ENCODE measurements at places on chromosomes 1 and 21. TPM values are rescaled to one million over a fixed set of nuclear protein-coding genes. Genes with fewer than 3 reads are reported as not detected.

KRTAP11-1 gene
- polyA plus RNA-seq, result not detected

DCST1 gene
- not detected for polyA plus RNA-seq

OR2M4 gene
- polyA plus RNA-seq, result not detected

SFT2D2 gene
- 13.2 TPM for polyA plus RNA-seq

BSND gene
- polyA plus RNA-seq, result not detected

SETDB1 gene
- polyA plus RNA-seq, result 29.9 TPM

SPRR2A gene
- polyA plus RNA-seq, result not detected

OR2T33 gene
- 0.07 TPM for polyA plus RNA-seq

KPRP gene
- polyA plus RNA-seq, result not detected

DNA sequence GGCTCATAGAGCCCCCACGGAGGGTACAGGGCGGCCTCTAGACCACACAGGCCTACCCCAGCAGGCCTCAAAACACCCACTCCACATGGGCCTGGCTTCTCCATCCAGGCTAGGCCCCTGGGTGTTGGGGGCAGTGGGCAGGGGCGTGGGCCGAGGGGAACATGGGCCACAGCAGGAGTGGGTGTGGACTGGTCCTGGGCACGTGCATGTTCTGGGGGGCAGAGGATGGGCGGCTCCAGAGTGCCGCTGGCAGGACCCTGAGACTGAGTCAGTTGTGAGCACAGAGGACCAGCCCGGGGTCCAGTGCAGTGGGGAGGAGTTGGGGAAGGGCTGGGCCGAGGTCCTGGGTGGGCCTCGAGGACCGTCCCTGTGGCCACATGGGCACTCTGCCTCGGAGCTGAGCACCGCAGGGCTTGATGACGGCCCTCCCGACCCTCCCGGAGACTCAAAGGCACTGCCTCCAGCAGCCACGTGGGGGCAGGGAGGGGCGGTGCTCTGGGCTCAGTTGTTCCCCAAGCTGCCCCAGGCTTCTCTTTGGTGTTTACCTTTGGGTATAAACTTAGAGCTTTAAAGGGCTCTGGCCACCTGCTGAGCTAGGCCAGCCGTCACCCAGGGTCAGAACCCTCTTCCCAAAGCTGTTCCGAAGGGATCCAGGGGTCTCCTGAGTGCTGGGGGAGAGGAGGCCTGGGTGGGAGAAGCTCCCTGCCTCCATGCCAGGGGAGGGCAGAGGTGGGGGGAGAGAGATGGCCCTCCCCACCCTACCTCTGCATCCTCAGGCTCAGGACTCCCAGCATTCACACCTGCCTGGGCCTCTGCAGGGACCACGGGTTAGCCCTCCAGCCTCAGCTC is 79.9 kb downstream of the MORN1 start:
- DNase-seq, result no peak

DNA sequence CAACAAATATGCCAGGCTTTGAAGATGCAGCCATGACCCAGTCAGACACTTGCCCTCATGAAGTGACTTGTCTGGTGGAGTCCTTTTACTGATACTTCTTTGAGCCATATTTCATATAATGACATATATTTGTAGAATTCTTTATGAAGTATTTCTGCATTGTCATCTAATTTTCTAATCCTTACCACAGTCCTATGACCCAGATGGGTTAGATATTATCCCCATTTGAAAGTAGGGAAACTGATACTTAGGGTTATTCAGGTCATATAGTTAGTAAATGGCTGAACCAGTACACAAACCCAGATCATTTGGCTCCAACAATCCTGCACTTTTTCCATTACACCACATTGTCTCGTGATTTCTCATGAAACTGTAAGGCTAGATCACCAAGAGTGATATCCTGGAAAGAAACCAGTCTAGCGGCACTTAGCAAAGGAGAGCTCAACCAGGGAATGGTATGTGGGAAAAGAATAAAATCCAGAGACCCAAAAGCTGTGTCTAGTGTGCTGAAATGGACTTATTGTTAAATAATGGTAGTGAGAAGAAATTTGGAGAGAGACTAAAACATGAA is 49.6 kb downstream of the ZFYVE9 start:
- no peak for DNase-seq

DNA sequence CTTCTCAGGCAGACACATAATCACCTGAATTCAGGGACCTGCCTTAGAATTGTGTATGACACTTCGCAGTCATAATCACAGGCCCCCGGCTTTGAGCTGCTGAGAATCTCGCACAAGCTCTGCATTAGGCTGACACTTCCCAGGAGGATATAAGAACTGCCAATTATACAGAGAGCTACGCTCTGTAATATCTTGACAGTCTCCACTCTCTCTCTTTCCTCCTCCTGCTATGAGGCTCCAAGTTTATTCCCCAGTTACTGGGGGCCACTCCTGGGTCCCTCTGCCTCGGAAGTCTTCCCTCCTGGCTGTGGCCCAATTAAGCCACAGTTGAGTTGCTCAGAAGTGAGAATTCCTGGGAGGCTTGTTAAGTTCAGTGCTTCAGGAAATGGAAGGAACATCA is 42.7 kb downstream of the EBNA1BP2 start:
- no peak for DNase-seq

GRCh38 chr21:18245464-18245967 is 883 bp downstream of the CHODL start:
- DNase-seq, result peak; percentile 8

DNA sequence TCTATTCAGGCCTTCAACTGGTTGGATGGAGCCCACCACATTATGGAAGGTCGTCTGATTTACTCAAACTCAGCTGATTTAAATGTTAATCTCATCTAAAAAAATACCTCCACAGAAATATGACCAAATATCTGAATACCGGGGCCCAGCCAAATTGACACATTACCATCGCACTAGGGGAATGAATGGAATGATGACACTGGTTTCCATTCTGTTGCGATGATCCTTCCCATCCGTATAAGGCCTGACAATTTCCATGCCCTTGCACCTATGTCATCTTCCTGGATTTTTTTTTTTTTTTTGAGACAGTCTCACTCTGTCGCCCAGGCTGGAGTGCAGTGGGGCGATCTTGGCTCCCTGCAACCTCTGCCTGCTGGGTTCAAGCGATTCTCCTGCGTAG is 397.5 kb downstream of the KIF26B start:
- DNase-seq, result no peak

DNA sequence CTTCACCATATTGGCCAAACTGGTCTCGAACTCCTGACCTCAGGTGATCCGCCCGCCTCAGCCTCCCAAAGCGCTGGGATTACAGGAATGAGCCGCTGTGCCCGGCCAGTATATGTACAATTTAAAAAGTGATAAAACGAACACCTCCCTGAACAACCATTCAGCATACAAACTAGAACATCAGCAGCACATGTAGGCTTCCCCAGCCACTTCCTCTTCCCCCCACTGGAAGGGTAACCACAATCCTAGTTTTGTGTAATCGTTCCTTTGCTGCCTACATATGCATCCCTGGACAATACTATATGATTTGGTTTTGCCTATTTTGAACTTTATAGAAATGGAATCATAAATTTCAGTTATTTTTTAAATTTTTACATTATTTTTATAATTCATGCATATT is 60.4 kb downstream of the DESI2 start:
- DNase-seq, result no peak

DNA sequence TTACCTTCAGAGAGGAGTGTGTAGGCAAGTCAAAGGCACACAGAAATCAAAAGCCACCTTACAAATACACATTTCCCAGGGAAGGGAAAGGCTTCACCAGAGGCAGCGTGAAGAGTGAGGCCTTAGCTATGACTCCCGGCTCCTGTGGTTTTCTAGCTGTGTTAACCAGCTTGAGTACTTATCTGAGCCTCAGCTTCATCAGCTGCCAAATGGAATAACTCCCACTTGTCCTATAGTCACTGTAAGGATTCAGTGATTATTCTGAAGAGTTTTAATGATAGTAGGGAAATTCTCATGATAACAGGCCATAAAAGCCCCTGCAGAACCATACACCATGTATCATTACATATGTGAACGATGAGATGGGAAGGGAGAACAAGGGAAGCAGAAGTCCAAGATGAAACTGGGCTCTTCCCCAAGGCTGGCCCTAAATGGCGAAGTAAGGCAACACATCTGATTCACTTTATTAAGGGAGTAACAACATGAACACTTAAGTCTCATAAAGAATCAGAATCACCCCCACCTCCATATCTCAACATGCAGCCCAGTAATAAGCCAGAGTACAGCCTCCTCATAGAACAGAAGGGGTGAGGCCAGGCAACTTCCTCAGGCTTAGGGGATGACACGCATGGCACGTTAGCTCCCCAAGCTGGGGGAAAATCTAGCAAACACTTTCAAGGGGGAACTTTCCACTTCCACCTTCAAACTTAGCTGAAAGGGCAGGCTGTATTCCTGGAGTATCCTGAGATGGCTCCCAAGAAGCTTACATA is 63.7 kb downstream of the SLC66A1 start:
- no peak for DNase-seq

- no peak for DNase-seq
These were observed 375.2 kb downstream of the KCNH1 start for GRCh38 chr1:210758761-210759160.

DNA sequence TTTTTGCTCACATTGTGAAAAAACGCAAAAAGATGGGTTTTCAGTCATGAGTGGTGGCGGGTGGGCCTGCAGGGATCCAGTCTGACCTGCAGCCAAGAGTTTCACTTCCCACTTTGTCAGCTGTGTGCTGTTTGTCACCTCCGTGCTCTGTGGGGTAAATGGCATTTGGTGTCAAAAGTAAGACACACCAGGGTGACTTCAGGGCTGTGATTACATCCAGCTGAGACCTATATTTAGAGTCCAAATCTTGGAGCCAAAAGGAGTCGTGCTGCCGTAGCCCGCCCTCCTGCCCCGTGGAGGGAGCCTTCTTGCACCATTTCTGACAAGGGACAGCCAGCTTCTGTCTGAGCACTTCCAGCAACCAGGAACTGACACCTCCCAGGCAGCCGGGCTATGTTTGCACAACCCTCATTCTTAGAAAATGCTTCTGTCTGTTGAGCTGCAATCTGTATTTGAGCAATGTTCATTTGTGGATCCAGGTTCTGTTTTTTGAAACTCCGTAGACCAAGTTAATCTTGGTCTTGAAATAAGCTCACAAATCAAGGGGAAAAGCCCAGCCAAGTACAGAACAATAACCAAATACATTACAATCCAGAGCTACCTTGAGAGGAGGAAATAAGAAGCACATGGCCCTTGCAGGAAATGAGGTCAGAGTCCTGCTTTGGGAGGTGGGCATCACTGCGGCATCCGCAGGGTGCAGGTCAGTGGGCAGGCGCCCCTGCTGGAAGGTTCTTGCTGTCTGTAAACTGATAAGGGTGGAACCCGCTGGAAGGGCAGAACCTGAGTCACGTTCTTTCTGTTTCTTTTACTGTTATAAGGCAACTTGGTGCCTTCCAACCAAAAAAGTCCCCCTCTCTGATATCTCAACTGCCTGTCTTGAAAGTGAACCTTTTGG is 14.4 kb downstream of the ABCG1 start:
- peak; percentile 66 for DNase-seq

DNA sequence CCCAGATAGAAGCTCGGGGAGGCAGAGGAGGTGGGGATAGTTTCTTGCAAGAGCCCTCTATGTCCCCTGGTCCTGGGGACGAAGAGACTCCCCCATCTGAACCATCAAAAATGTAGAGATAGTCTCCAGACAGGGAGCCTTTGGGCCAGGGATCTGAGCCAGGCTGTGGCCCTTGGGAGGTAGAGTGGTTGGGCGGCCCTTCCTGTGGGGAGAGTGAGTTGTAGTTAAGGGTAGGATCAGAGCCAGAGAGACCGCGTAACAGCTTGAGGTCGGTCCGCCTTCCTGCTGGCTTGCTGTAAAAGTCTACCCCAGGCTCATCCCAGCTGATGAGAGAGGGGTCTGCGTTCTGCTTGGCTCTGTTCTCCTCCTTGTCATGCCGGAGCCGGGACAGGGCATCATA is 25.3 kb downstream of the PIK3C2B start:
- DNase-seq, result no peak

DNA sequence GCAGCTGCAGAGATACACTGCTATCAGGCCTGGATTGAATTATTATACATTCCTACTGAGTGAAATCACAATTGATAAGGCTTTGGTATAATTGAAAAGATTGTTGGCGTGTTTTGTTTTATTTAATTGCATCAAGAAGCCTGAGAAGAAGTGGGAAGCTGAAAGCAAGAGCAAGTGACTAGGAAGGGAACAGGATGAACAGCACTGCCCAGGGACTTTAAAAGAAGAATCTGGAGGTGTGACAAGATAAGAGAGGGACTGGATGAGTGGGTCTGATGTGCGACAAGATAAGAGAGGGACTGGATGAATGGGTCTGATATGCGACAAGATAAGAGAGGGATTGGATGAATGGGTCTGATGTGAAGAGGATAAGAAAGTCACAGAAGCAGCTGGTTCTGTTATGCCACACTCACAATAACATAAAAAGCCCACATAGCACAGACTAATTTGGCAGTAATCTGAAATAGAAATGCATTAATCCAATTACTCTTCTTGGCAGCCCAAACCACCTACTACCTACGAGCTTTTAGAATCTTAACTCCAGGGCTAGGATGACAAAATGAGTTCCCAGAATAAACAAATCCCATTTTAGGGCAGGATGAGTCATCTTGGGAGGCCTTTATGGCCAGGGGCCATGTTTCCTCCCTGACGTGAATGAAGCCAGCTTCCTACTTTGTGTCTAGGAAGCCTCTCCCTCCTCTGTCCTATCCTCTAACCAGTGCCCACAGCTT is 129.7 kb downstream of the DUSP10 start:
- DNase-seq, result peak; percentile 51

DNA sequence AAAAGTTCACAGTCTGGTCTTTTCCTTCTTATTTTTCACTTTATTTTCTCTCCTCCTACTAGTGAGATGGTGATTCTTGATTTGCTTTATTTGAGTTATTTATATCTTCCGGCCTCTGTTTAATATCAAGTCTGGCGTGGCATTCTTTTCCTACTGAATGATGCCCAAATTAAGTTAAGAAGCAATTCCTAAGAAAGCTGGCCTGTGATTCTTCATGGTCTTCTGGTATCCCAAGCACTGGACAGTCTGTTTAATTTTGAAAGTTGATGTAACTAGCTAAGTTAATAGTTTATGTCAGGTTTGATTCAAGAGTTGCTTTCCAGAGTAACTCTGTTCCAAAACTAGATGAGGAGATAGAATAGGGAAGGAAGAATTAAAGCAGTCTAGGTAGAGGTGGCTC is 9.2 kb upstream of the ENAH start:
- no peak for DNase-seq

- DNase-seq, result no peak
These were observed 5.0 kb downstream of the RAP1GAP start for GRCh38 chr1:21663951-21664805.

All from SK-N-SH (cell line).